ENCODE measurements at places on chromosomes 13 and 19. TPM values are rescaled to one million over a fixed set of nuclear protein-coding genes. Genes with fewer than 3 reads are reported as not detected.

- peak overlapping the region; percentile 91 for H3K4me3 ChIP-seq
- DNase-seq = peak; percentile 73
- H3K27ac ChIP-seq = peak overlapping the region; percentile 97
- no peaks in the 10 kb centered on the region for H3K36me3 ChIP-seq
Measured at GRCh38 chr13:97223711-97224541, 1.8 kb downstream of the MBNL2 start.

DNA sequence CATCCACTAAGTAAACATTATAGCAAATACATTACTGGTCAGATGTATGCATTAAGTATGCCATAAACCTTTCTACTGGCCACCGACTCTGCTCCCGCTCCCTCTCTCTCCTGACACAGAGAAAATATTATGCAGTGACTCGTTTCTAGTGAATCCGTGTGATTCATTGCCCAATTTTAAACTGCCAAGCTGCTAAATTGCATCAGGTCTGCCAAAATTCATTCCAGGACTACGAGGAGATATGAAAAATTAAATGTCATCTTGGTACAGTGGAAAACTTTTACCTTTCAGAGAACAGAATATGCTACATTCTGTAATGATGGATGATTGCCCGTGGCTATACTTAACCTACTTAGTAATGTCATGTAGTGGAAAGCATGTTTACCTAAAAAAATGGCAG is 368.8 kb upstream of the TSHZ3 start:
- no peaks in the 10 kb centered on the region for H3K36me3 ChIP-seq
- no peak overlapping the region for H3K27ac ChIP-seq
- DNase-seq = no peak
- H3K4me1 ChIP-seq = no peaks in the 10 kb centered on the region
- H3K4me3 ChIP-seq = no peak overlapping the region

GRCh38 chr19:12244370-12244769 is 50.3 kb downstream of the ZNF44 start:
- no peak overlapping the region for H3K4me3 ChIP-seq
- H3K36me3 ChIP-seq = peaks cover 8% of the 10 kb centered on the region
- no peaks in the 10 kb centered on the region for H3K4me1 ChIP-seq
- H3K27me3 ChIP-seq = no peaks in the 10 kb centered on the region
- H3K27ac ChIP-seq = no peak overlapping the region

DNA sequence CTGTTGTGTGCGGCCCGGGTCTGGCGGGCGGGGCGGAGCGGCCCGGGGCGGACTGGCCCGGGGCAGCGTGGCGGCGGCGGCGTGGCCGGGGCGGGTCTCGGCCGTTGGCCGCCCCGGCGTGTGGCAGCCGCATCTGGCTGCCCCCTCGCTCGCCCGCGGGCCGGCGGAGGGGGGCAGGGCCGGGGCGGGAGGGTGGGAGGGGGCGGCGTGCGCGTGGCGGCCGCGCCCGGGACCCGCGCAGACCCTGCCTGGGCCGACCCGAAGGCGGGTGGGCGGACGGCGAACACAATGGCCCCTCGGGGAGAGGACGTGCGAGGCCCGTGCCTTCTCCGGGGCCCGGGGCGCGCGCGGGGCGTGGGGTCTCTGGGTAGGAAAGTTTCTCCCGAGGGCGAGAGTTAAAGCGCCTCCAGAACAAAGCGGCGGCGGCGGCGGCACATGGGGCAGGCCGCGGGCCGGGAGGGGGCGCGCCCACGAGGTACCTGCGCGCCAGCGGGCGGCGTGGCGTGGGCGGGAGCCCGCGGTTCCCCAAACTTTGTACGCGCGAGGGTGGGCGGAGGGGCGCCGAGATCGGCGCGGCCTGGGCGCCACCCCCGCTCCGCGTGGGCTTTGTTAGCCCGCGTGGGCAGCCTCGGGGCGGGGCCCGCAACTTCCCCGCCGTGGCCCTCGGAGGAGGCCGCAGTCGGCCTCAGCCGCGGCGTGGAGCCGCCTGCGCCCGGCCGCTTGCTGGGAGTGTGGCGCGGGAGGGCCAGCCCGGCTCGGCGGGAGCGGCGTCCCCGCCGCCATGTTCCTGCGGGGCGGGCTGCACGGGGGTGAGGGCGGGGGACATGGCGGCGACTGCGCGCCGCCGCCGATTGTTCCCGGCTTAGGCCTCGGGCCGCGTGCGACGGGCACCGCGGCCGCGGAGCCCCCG is 764 bp downstream of the MIR17HG start:
- H3K36me3 ChIP-seq = peaks cover 2% of the 10 kb centered on the region
- H3K4me3 ChIP-seq = peak overlapping the region; percentile 10
- peak overlapping the region; percentile 79 for H3K27ac ChIP-seq
- H3K27me3 ChIP-seq = no peaks in the 10 kb centered on the region

ZNF708 gene
- 2.1 TPM for polyA plus RNA-seq

CEACAM7 gene
- not detected for polyA plus RNA-seq

WDR18 gene
- polyA plus RNA-seq = 77.2 TPM
